ENCODE measurements at places on chromosomes 5 and 9.

GRCh38 chr5:64585646-64586045 lies 79.8 kb downstream of the RGS7BP start:
- DNase-seq = no peak

DNA sequence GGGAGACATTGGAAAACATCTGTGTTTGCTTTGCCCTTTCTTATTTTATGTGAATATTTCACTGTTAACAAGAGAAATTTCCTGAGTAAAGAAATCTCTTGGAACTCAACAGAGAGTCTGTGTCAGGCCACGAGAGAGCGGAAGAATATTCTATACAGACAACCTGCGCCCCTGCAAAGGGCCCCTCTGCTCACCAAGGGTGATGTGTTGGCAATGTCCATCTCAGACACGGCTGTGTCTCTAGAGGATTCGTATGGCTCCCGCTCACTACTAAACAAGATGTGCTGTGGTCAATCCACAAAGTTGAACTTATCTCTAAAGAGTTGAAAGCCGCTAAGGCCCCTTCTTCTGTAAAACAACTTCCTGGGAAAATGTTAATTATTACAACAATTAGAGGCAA lies 241.0 kb upstream of the IRX1 start:
- no peak for DNase-seq

- no peak for DNase-seq
Observed at GRCh38 chr5:107696080-107696479, 25.3 kb upstream of the EFNA5 start.

DNA sequence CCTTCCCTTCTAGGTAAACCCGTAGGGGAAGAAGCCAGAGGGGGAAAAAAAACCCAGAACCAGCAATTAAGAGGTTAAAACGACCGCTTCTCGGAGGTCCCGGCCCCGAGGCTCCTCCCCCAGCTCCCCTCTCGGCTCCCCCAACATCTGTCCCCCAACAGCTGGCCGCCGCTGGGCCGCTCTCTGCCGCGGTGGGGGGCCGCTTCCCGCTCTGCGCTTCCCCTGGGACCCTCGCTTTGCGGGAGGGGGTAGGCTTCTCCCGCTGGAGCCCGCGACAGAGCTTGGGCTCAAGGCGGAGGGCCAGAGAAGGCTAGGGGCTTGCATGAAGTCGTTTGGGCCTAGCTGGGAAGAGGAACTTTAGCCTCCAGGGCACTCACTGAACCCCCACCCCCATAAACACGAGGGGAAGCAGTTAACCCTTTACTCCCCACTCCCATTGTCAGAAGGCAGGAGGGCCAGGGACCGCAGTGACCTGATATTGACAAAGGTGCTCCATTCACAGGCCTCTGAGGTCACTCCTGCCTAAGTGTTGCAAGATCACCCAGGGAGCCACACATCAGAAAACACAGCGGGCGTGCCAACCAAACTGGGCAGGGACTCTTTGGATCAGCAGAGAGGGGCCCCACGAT lies 7.5 kb downstream of the LHX6 start:
- no peak for DNase-seq

GRCh38 chr5:3035452-3035851 lies 284.0 kb upstream of the IRX2 start:
- DNase-seq = no peak

DNA sequence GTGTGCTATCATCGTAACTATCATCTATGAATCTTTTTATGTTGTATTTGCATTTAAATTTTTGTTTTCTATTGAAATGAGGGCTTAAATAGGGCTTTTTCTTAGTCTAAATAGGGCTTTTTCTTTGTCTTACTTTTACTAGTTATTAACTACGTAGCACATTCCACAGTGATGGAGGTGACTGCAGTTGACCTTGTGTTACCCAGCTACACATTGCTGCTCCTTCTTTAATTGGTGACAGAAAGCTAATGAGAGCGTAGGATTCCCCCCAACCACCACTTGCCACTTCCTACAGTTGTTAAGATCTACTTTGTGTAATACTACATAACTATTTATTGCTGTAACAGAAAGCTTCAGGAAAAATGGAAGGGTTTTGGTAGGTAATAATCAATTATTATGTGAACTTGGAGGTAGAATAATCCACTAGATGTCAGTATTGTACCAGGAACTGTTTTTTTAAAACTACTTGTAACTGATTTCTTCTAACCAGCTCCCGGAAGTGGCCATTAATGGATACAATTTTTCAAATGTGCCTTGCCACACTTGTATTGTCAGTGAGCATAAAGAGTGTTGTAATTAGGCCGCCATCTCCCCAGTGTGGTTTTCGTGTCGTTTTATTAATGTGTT lies 18.0 kb downstream of the MTRR start:
- no peak for DNase-seq

DNA sequence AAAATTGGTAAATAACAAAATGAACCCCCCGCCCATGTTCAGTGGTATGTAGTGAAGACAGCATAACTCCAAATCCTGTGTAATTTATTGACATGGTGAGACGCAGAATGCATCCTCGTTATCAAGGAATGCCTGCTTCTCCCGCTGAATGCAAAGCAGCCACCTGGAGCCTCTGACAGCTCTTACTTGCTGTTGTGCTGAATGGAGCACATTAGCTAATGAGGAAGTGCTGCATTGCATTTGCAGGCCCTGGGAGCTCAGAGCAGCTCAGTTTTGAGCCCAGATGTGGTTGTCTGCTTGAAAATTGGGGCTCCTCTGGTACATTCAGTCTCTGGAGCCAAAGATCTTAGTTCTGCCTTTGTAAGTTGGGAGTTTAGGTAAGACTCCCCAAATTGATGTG lies 28.9 kb downstream of the PLAC8L1 start:
- no peak for DNase-seq

DNA sequence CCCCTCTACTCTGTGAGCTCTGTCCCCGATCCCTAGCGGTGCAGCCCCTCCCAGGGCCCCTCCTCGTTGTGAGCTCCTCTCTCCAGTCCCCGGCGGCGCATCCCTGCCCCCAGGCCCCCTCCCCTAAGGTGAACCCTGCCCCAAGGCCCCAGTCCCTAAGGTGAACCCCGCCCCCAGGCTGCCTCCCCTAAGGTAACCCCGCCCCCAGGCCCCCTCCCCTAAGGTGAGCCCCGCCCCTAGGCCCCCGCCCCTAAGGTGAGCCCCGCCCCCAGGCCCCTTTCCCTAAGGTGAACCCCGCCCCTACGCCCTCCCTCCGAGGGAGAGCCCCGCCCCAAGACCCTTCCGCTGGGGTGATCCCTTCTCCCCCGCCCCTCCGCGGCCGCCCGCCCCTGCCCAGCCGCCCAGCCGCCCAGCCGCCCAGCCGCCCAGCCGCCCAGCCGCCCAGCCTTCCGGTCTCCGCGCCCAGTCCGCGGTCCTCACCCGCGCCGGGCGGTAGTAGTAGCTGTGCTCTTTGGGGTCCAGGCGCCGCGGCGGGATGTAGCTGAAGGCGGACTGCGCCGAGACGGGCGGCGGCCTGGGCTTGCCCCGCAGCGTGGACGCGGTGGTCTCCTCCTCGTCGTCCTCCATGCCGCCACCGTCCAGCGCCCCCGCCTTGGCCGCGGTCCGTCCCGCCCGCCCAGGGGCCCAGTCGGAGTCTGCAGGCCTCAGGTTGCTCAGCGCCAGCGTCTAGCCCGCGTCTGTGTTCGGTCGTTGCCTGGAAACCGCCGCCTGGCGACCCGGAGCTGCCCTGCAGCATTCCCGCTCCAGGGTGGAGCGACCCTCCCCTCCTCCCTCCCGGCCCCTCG lies at the start of gene CFAP90:
Gene CFAP90, minus strand, starts transcription at position 739 of the 845 bp plus-strand sequence. Its CDS starts 112 bp downstream, at position 627.
- DNase-seq = no peak

DNA sequence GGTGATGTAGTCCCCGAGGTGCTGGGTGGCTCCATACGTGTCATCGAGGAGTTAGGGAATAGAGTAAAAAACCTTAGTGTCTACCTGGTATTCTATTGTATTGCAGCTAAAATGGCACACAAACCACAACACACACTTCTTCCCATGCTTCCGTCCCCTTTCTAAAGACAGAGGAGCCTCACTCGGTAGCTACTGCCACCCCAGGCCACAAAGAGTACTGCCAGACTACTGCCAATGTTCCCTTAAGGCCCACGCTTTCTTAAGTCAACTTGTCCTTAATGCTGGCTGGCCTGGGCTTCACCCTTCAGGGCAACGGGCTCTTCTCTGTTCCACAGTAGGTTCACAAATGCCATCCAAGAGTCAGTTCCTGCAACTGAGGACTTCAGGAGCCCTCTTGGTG lies 673.0 kb downstream of the ELAVL2 start:
- DNase-seq = no peak

DNA sequence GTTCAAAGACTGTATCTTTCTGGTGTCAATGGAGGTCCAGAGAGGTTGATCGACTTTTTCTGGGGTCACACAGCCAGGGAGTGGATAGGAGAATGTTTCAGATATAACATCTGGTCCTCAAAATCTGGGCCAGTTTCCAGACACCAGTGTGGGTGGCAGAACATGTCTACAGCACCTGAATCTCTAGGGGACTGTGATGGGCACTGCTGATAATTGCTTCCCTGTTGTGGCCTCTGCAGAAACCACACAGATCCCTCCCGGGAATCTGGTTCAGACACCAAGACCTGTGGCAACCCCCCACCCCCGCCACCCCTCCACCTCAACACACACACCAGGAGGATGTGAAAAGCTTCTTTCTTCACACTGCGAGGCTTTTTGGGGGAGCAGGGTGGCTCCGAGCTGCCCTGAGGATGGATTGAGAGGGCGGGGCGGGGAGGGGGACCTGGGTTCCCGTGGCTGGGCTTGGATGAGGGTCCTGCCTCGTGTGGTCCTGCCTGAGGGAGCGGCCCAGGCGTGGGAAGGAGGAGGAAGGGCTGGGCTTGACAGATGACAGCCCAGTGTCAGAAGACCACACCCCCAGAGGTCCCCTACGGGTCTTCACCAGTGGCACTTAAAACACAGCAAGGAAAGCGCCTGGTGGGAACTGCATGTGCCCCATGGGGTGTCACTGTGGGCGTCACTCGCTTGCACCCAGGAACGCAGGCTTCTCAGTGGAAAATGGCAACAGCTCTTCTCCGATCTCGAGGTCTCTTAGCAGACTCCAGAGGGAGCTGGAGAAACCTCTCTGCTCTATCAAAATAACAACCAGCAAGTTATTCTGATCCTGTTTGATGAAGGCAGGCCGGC lies 55.2 kb downstream of the TRIP13 start:
- no peak for DNase-seq

DNA sequence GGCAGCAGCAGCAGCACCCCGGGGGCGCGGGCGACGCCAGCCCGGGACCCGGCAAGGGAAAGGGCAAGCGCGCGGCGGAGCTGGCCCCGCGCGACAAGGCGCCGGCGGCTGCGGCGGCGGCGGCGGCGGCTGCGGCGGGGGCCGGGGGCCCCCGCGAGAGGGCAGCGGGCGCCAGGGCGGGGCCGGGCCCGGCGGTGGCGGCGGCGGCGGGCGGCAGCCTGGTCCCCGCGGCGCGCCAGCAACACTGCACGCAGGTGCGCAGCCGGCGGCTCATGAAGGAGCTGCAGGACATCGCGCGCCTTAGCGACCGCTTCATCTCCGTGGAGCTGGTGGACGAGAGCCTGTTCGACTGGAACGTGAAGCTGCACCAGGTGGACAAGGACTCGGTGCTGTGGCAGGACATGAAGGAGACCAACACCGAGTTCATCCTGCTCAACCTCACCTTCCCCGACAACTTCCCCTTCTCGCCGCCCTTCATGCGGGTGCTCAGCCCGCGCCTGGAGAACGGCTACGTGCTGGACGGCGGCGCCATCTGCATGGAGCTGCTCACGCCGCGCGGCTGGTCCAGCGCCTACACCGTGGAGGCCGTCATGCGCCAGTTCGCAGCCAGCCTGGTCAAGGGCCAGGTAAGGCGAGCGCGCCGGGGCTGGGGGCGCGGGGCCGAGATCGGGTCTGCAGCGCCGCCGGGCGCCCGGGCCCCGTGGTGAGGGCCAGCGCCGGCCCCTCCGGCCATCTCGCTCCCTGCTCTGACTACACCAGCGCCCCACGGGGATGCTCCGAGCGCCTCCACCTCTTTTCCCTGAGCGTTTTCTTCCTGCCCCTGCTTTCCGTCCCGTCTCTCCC lies at the start of gene UBE2QL1:
Gene UBE2QL1, plus strand, starts transcription at position 238 of the 843 bp plus-strand sequence. Its CDS starts 35 bp downstream, at position 273.
- no peak for DNase-seq

- DNase-seq = no peak
Observed at GRCh38 chr5:167971706-167972105, 319.7 kb upstream of the WWC1 start.

DNA sequence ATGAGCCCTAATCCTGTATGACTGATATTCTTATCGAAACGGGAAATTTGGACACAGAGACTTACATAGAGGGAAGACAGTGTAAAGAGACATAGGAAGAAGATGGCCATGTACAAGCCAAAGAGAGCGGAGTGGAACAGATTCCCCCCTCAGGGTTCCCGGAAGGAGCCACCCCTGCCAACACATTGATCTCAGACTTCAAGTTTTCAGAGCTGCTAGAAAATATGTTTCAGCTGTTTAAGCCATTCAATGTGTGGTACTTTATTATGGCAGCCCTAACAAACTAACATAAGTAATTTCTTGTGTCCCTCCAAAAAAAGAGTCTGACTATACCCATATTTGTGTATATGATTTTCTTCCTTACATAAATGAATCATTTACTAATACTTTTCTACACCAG lies 128.0 kb upstream of the STC2 start:
- DNase-seq = no peak

All from cerebellar nuclear complex (tissue), 1 donor.